ENCODE measurements at places on chromosomes 2 and 18.

GRCh38 chr18:49728542-49728941 lies 84.8 kb downstream of the ACAA2 start:
- DNase-seq = no peak

GRCh38 chr18:62979176-62979575 lies 263.8 kb downstream of the PHLPP1 start:
- no peak for DNase-seq

GRCh38 chr18:76647322-76647721 lies 152.3 kb upstream of the ZNF516 start:
- DNase-seq = no peak

DNA sequence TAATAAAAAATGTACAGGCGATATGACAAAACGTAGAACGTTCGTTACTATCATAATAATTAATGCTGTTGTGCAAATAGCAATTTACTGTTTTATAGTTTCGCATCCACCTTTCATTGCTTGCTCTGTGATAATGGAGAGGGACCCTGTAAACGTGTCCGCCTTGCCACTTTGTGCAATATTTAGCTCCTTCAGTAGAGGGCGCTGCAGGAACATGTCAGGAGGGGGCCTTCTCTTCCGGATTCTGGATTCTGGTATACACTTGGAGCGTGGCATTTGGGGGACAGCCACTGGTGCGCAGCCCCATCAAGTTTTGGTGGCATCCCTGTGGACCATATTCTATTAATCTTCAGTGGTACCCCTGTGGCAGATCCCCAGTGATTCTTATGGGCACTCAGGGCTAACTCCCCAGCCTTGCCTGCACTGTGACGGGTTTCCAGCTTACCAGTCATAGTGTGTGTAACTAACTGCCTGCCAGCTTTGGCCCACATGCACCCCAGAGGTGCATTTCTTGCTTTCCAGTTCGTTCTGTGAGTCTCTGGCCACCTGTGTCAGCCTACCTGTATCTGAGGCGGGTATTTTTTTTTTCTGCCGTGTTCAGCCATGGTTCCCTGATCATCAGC lies 140.3 kb downstream of the CYRIA start:
- DNase-seq = no peak

GRCh38 chr2:237686659-237687136 lies 59.3 kb downstream of the LRRFIP1 start:
- no peak for DNase-seq

GRCh38 chr2:56099963-56100362 lies 83.8 kb upstream of the CCDC85A start:
- no peak for DNase-seq

GRCh38 chr18:50399582-50399981 lies 24.7 kb downstream of the SKA1 start:
- DNase-seq = no peak

DNA sequence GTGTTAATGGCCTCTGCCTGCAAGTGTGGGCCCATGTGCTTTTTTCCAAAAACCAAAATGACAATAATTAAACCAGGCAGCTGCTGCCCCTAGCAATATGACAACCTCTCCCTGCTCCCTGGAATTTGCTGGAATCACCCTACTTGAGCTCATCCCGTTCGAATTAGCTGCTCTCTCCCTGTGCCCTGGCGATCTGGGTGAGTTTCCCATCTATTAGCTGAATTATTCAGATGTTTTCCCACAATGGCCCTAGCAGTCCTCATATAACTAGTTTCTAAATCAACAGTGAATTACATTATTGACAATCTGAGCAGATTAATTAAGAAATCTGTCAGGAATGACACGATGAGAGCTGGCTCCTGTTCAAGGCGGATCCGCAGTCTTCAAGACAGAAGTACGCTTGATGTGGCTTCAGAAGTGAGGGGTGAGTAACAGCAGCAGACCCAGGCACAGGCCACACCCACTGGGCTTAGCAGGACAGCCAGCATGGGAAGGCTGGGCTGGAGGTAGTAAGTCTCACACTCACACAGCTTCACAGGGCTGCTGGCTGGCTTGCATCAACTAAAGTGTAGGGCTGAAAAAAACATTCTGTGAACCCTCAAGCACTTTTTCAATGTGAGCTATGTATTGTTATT lies 366.2 kb upstream of the ID2 start:
- DNase-seq = no peak

DNA sequence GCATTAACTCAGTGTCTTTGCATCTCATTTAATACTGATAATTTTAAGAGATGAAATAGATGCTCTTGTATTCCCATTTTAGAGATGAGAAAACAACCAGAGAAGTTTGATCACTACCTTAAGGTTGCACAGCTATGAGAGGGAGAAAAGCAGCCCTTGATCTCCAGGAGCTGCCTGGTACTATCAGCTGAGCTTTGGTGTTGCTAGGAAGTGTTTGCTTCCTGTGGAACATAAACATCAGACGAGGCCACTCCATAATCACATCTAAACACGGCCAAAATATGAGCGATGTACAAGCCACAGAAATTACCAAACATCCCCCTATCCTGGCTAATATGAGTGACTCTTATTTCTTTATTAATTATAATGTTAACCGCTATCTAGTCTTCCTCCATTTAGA lies 620 bp upstream of the WDFY1 start:
- no peak for DNase-seq
